Activated B cell treated with CpG ODN at 0.5 μM for 24 hours (primary cell): ENCODE measurements at places on chromosomes 11 and 22.

DNA sequence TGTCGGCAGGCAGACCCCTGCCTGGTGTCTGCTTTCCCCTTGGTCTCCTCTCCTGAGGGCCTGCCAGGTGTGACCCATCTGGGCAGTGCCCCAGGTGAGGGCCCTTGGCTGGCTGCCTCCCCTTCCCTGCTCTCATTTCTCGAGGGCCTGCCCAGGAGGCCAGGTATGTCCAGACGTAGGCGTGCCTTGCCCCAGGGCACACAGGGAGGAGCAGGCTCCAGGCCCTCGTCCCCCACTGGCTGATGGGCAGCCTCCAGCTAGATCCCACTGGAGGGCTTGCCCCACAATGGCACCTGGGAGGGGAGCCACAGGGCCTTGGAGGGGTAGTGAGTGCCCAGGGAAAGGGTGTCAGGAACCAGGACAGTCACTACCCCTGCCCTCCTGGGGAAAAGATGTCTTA lies 95.9 kb downstream of the CACNA1I start:
- no peak for DNase-seq

GRCh38 chr11:107740271-107740670 lies 28.4 kb upstream of the SLN start:
- DNase-seq = no peak

DNA sequence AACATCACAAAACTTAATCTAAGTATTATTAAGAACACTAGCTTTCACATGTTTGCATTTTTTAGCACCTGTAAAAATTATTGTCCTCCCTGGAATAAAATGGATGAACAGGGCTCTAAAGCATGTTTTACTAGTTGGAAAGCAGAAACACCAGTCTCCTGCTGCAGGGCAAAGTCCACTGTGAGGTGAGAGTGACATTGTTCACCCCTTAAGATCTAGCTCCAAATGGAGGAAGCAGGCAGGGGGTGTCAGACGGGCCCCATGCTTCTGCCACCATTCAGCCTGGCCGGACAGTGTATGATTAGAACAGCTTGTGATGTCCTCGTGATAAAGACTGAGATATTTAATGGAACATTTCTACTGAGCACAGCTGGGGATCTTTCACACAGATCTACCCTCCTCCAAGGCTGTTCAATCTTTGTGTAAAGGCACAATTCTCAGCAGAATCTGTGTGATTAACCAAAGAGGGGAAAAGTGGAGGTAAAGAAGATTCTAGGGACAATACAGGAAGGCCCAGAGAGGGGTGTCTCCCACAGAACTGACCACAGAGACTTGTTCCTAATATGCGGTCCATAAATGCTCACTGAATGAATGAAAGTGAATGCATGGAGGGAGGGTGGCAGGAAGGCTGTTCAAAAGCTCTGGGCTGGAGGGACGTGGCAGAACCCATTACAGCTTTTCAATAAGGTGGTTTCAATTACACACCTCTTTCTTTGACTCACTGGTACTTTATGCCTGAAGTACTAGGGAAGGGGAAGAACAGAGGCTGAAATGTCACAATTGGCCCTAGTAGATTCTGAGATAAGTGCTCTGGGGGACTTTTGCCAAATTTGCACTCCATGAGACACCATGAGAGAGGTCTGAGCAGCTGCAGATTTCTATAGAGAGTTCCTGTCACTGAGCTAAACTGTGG lies 239.1 kb upstream of the ARHGAP20 start:
- DNase-seq = no peak

DNA sequence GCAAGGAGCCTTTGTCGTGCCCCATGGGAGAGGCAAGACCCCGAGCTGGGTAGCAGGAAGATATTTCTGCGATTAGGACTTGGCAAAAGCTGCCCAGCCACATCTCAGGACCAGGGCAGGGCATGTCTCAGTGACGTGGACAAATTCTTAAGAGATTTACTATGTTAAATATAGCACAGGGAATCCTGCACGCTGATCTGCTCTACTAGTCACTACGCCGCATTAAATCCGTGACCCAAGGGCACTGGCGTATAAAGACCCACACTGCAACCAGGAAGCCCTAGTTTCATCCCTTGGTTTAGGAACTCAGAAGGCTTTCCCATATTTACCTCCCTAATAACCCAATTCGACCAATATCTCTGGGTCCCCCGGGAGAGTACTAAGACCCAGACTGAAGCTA lies 35.1 kb downstream of the AP1B1 start:
- no peak for DNase-seq

DNA sequence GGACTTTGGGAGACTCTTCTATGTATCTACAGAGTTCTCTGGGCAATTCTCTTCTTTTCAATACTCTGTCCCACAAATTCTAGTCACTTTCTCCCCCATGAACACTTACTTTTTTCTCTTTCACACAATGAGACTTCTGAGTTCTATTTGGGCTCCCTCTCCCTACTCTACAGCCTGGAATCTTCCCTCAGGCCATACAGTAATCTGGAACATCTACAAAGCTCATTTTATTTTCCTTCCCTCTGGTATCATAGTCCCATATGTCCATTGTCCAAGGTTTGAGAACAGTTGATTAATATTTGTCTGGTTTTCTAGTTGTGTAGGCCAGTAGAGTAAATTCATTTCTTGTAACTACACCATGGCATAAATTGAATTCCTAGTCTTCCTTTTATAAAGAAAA lies 544.6 kb upstream of the RAG2 start:
- no peak for DNase-seq

GRCh38 chr11:111466615-111467014 lies 45.6 kb downstream of the BTG4 start:
- no peak for DNase-seq

DNA sequence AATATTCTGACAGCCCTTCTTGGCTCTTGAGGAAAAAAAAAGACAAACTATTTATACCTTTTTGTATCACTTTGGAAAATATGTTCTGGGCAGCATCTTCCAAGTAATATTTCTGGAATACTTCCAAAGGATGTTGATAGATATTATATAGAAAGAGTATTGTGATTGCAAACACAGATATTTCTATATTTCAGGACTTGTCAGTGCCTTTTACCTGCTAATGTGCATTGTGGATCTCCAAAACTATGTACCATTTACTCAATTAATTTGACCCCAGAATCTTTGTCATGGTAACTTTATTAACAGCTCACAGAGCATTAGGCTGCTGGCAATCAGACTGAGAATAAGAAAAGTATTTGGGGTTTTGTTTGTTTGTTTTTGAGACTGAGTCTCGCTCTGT lies 16.7 kb upstream of the CCND1 start:
- DNase-seq = no peak

DNA sequence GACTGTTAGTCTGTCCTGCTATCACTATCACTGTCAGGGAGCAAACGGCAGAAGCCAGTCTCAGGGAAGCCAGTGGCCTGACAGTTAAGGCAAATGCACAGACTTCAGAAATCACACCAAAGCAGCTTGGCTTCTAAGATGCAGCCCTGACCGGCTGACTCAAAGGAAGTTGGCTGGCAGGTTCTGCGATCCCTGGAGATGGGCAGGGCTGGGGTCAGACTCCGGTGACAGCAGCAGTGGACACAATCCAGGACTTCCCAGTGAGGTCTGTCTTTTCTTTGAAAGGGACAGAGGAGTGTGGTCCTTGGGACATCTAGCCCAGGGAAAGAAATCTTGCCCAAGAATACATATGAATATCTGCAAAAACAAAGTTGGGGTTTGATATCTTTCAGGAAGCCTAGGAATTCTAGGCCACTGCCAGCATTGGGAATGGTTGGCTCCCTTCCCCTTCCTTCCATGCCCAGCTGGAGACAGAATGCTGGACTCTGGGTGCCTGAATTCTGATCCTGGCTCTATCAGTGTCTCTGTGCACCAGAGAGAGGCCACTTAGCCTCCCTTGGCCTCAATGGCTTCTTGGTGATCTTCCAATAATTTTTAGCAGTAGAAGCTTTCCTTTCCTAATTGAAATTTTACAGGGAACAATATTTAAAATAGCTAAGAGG lies 108.9 kb downstream of the KIRREL3 start:
- no peak for DNase-seq

DNA sequence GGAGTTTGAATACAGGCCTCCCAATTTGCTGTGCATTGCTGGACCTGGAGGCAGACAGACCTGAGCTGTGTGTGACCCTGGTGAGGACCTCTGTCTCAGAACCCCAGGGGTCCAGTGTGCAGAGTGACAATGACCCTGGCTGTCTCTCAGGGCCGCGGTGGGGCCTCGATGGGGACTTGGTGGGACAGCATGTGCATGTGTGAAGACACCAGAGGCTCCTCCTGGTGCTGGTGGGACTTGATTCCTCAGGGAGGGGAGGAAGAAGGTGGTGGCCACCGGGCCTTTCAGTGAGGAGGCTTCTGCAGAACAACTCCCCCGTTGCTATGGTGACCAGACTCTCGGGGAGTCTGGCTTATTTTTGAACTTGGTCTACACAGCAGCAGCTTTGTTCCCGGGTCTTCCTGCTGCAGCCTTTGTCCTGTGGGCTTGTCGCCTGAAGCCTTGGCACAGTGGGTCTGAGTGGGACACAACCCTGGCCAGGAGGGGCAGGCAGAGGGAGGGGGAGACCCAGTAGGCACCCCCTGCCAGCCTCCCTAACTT lies 35.3 kb downstream of the MCM5 start:
- no peak for DNase-seq

- DNase-seq = no peak
These were observed 4.7 kb downstream of the LRRC10B start for GRCh38 chr11:61513143-61513765.

- no peak for DNase-seq
These were observed 12.3 kb upstream of the MARK2 start for GRCh38 chr11:63826471-63827190.

- DNase-seq = no peak
These were observed 2.0 kb downstream of the SERPINH1 start for GRCh38 chr11:75563978-75564552.

GRCh38 chr11:10742460-10743208 lies 8.4 kb upstream of the CTR9 start:
- no peak for DNase-seq

DNA sequence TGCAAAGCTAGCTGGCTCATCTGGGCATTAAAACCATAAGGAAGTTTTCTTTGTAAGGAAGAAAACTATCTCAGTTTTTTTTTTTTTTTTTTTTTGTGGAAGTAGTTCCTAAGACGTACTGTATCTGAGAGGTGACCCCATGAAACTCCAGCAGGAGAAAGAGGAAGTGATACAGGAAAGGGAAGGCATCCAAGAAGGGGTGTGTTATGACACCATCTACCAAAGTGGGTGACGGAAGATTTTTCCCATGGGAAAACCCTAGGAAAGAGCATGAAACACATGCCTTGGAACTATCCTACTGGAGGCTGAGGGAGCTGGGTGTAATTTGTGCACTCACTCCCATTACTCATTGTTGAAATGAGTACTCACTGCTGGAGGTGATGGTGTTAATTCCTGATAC lies 63.8 kb upstream of the ARHGAP20 start:
- no peak for DNase-seq

DNA sequence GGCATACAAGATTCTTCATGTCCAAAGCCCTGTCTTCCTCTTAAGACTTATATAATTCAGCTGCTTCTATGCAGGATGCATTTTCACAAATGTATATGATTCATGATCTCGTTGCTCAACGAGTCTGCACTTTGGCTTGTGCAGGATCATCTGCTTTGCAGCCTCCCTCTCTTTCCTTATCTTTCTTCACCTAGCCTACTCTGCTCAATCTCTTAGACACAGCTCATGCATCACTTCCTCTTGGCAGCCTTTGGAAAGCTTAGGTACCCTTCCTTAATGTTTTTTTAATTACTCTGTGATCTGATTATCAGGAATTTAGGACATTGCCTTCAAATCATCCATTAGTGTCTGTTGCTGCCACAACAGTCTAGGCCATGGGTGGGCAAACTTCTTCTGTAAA lies 673.8 kb downstream of the NELL1 start:
- DNase-seq = no peak

- no peak for DNase-seq
These were observed 70.7 kb upstream of the THY1 start for GRCh38 chr11:119493712-119494111.
